ENCODE measurements at places on chromosomes 4 and X. TPM values are rescaled to one million over a fixed set of nuclear protein-coding genes. Genes with fewer than 3 reads are reported as not detected.

DNA sequence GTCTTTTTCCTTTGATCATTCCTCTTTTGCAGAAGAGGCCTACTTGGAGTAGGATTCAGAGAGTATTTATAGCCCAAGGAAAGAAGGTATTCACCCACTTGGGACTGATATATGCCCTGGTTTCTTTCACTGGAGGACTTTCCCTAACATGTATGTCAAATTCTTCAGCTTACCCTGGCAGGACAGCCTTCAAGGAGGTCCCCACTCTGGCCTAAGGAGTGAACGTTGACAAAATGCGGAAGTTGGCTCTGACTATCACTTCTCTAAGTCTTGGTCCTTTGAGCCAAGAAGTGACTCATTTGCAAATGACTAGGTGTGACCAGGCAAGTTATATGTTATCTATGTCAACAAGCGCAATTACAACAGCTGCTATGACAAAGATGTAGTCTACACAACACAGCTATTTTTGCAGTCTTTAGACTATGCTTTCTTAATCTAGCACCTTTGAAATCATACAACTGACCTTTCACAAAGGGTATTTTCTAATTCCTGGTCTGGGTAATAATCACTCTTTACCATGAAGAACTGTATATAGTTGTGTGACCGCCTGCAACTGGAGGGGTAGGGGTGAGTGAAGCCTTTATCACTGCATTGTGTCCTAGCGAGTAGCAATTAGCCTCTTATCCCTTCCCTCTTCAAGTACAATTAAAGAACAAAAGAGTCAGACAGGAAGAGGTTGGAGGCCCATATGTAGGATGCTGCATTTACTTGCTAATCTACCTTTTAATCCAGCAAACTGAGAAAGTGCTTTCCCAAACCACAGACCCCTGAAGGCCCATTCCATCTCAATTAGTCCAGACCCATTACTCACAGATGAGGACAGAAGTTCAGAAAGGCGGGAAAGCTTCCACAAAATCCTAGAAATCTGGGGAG, 50.1 kb downstream of the RASGEF1B start:
- no peaks in the 10 kb centered on the region for H3K36me3 ChIP-seq
- no peak for DNase-seq
- no peak overlapping the region for H3K27ac ChIP-seq
- H3K4me1 ChIP-seq = no peaks in the 10 kb centered on the region
- no peak overlapping the region for H3K4me3 ChIP-seq

GRCh38 chr4:129264008-129264657, 168.2 kb downstream of the C4orf33 start:
- no peaks in the 10 kb centered on the region for H3K36me3 ChIP-seq
- H3K27me3 ChIP-seq = peaks cover 6% of the 10 kb centered on the region
- H3K27ac ChIP-seq = peak overlapping the region; percentile 12
- H3K4me1 ChIP-seq = peaks cover 6% of the 10 kb centered on the region
- H3K4me3 ChIP-seq = no peak overlapping the region

GRCh38 chr4:70954032-70954431, 39.4 kb upstream of the DCK start:
- no peak overlapping the region for H3K4me3 ChIP-seq
- no peaks in the 10 kb centered on the region for H3K36me3 ChIP-seq
- H3K27me3 ChIP-seq = no peaks in the 10 kb centered on the region
- H3K27ac ChIP-seq = no peak overlapping the region

MTNR1A gene
- total RNA-seq = not detected

ADH1C gene
- not detected for total RNA-seq

DNA sequence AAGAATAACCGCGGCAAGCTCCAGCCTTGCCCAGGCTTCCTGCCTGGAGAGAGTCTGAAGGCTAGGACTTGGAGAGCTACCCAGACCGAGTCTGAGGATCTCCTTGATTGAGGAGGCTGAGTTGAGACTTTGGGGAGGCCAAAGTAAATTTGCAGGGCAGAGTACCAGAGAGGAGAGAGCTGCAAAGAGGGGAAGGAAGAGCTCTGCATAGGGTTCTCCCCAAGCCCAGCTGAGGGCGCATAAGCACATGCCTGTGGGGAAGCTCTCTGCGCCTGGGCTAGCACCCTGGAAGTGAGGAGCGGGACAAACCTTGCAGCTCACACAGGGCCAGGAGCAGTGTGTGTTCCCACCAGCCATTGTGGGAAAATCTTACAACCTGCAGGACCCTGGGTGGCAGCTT, 56.1 kb downstream of the FAM193A start:
- no peak for DNase-seq
- H3K36me3 ChIP-seq = peaks cover 3% of the 10 kb centered on the region

GRCh38 chr4:186557061-186557460, 1.7 kb upstream of the MTNR1A start:
- no peak for DNase-seq
- no peak overlapping the region for H3K27ac ChIP-seq
- no peaks in the 10 kb centered on the region for H3K4me1 ChIP-seq
- no peak overlapping the region for H3K4me3 ChIP-seq
- peaks cover 3% of the 10 kb centered on the region for H3K36me3 ChIP-seq
- peaks cover 14% of the 10 kb centered on the region for H3K27me3 ChIP-seq

GRCh38 chrX:149512225-149512885, 7.2 kb upstream of the IDS start:
- no peak overlapping the region for H3K4me3 ChIP-seq
- peak overlapping the region; percentile 76 for H3K27ac ChIP-seq
- peak; percentile 67 for DNase-seq
- peaks cover 6% of the 10 kb centered on the region for H3K36me3 ChIP-seq
- no peaks in the 10 kb centered on the region for H3K27me3 ChIP-seq
- peaks cover 54% of the 10 kb centered on the region for H3K4me1 ChIP-seq

DNA sequence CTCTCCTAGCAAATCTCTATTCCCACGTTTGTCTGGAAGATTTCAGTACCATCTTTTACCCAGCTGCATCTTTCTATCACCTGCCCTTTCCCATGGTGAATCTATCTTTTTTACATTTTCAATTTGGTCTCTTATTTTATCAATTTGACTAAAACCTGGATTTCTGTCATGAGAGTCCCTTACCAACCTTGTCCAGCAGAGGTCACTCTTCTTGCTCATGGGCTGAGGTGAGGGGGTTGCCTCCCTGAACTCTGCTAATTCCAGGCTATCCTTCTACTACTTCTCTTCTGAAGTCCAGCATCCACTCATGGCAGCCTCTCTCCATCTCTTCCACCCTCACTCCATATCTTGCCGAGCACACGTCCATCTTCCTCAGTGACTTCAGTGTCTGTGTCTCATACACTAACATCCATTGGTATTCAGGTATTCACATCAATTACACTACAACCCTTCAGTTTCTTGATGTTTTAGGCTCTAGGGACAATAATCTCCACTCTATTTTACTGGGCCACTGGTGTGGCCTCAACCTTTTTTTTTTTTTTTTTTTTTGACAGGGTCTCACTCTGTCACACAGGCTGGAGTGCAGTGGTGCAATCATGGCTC, 17.8 kb upstream of the ZNF827 start:
- H3K27me3 ChIP-seq = peaks cover 9% of the 10 kb centered on the region
- DNase-seq = peak; percentile 51
- H3K36me3 ChIP-seq = no peaks in the 10 kb centered on the region
- H3K27ac ChIP-seq = no peak overlapping the region
- no peaks in the 10 kb centered on the region for H3K4me1 ChIP-seq

DNA sequence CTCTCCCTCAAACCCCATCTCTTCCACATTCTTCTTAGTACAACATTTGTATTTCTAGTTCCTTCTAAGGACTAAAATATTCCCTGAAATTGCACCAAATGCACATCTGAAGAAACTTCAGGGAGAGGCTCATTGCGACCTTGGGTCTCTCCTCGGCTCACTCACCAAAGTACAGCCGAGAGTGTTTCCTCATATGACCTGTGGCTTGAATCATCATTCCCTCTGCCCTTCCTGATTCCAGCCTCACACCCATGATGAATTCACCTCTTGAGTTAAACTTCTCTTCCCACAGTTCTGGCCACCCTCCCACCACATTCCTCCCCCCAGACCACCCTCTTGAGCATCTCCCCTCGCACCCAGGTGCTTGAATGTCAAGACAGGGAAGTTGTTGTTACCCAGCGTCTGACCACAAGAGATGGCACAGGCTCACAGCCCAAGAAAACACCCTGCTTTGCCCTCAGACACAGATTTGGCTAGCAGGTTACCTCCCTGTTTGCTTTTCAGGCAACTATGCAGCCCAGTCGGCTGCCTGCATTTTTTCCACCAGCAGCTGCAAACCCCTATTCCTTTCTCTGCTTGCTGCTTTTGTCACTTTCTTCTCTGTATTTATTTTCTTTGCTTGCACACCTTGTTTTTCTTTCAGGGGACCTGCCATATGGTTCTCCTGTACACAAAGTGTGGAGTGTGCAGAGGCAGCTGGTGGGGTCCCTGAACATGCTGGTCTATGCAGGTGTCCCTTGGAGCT, 214.8 kb downstream of the SPATA18 start:
- H3K27ac ChIP-seq = no peak overlapping the region
- no peaks in the 10 kb centered on the region for H3K36me3 ChIP-seq
- no peaks in the 10 kb centered on the region for H3K4me1 ChIP-seq
- H3K27me3 ChIP-seq = no peaks in the 10 kb centered on the region
- DNase-seq = no peak
- no peak overlapping the region for H3K4me3 ChIP-seq
